ENCODE measurements at places on chromosomes 7 and 10.

GRCh38 chr7:127844707-127845331 is 186.4 kb downstream of the LRRC4 start:
- DNase-seq, result no peak

DNA sequence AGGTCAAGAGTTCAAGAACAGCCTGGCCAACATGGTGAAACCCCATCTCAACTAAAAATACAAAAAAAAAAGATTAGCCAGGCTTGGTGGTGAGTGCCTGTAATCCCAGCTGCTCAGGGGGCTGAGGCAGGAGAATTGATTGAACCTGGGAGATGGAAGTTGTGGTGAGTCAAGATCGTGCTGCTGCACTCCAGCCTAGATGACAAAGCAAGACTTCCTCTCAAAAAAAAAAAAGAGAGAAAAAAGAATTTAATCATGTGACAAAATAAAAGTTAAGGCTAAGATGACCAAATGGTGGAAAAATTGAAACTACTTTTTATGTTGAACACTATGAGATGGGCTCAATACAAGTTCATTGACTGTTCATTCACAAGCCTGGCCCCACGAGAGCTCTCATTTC is 141.1 kb upstream of the WDR11 start:
- DNase-seq, result peak; percentile 34

- DNase-seq, result peak; percentile 56
Observed at GRCh38 chr7:118080947-118081346, 103.0 kb upstream of the LSM8 start.

GRCh38 chr10:115774721-115775120 is 498.3 kb downstream of the GFRA1 start:
- DNase-seq, result no peak

DNA sequence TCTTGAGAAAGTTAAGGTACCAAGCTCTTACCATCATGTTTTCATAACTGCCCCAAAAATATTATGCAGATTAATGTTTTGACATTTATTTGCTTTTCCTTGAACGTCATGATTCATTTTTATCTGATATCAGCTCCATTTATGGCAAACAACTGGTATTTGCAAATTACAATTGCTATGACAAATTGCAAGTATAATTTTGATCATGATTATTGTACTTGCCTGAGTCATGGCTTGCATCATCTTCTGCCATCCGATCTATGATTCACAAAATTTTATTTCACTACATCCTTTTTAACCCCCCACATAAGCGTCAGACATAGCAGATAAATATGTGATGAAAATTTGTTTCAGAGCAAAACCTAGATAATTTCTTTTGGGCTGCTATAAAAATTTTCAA is 155.0 kb downstream of the STK31 start:
- DNase-seq, result no peak

GRCh38 chr10:77647543-77648293 is 10.1 kb upstream of the KCNMA1 start:
- DNase-seq, result no peak

DNA sequence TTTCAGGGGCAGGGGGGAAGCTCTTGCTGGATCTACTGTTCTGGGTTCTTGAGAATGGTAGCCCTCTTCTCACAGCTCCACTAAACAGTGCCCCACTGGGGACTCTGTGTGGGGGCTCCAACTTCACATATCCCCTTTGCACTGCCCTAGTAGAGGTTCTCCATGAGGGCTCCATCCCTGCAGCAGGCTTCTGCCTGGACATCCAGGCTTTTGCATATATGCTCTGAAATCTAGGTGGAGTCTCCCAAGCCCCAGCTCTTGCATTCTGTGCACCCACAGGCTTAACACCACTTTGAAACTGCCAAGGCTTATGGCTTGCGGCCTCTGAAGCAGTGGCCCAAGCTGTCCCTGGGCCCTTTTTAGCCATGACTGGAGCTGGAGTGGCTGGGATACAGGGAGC is 150.7 kb downstream of the LRMDA start:
- DNase-seq, result no peak

DNA sequence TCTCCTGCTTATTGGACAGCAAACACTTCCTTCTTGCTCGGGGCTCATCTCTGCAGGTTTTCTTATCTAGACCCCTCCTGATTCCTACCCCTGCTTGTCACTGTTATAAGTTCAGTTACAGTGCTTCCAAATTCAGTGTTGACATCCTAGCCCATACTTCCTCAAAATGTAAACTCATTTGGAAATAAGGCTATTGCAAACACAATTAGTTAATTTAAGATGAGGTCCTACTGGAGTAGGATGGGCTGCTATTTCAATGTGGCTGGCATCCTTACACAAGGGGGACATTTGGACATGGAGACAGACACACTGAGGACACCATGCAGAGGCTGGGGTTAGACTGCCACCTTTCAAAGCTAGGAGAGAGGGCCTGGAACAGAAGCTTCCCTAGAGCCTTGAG is 85.2 kb upstream of the NPVF start:
- DNase-seq, result no peak

DNA sequence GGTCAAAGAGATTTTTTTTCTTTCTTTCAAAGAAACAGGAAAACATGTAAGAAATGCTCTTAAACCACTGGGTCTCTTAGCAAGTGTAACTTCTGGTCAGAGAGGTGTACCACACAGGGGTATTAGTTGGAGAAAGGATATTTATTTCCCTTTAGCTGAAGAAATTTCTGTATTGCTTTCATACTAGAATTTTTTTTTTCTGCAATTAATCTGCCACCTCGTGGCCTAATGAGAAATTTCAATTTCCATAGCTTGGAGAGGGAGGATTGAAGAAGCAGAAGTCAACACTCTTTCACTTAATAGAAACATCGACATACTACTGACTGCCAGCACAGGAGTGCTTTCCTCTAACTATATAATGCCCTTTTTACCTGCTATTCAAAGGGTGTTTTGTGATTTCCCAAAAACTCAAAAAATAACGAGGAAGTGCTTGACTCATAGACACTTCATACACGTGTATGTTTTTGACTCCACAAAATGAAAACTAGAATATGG is 177.6 kb upstream of the NAMPT start:
- peak; percentile 70 for DNase-seq

DNA sequence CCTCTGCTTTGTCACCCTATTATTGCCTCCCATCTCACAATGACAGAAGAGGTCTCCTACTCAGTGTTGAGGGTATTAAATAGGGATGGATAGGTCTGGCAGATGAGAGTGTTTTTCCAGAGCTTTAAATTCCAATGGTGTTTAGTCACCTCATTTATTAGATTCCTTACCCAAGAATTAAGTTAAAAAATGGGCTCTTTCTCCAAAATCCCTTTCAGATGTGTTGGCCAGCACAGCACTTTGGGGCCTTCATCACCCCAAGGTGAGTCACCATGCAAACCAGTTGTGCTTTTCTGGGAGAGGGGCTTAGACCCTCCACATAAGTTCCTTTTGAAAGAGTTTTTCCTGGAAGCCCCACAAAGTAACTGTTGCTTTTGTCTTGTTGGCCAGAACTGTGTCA is 78.4 kb downstream of the CYP26A1 start:
- DNase-seq, result no peak

DNA sequence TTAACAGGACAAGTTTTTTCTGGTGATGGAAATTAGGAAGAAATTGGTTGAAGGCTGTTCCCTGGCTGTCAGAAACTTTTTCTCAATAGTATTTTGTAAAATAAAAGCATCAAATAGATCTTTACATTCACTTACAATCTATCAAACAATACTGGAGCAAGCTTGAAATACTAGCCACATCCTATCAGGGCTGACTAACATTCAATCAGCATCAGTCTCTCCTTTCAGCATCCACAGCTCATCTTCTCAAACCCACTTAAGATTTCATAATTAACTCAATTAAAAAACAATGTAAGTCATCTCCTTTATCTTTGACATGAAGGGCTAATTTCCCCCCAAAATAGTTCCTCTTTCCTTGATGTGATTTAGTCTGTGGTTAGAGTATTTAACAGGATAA is 80.2 kb downstream of the DIP2C start:
- DNase-seq, result no peak

- no peak for DNase-seq
Observed at GRCh38 chr10:132910901-132911785, 31.2 kb downstream of the CFAP46 start.

DNA sequence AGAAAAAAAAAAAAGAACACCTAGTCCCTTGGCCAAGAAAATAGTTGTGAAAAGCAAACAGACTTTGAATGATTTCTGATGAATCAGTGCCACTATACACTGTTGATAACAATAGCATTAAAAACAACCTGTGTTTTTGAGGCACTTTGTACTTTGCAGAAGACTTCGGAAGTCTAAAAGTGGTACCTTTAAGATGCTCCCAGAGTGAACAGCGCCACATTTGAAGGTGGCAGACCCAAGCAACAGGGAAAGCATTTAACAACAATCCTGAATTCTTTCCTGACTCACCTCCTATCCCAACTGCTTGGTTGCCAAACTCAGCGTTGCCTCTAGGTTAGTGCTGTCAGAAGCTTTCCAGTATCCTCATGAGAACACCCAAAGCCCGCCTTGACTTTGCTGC is 102.5 kb upstream of the CCDC6 start:
- no peak for DNase-seq

- peak; percentile 89 for DNase-seq
Observed at GRCh38 chr10:79248341-79249185, 98.7 kb upstream of the PPIF start.

DNA sequence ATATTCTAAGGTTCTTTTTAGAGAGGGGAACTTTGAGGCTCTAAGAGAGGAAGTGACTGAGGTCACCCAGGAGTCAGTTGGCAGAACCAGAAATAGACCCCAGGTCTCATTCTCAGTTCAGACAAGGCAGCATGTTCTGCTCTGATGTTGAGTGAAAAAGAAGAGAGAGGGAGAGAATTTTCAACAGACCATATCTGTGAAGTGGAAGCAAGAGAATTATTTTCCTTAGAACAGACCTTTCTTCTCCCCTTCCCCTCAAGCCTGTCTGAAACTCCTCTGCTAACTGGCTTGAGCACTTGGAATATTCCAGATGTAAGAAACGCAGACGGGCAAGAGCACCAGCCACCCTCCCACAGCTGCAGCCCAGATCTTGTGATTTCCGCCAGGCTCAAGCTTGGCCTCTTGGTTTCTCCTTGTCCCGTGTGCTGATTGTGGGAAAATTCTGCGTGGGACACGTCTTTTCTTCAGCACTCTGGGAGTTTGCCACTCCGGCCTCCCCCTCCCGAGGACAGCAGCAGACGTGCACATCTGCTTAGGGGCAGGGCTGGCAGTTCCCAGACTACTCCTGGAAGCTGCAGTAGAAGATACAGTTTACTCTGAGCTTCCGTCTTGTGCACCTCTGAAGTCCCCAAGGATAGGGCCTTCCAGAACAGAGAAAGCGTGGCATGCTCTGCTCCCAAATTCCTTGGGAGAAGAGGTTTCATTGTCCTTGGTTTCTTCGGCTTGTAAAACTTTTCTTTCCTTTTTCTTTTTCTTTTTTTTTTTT is 22.7 kb upstream of the IKZF1 start:
- peak; percentile 71 for DNase-seq

DNA sequence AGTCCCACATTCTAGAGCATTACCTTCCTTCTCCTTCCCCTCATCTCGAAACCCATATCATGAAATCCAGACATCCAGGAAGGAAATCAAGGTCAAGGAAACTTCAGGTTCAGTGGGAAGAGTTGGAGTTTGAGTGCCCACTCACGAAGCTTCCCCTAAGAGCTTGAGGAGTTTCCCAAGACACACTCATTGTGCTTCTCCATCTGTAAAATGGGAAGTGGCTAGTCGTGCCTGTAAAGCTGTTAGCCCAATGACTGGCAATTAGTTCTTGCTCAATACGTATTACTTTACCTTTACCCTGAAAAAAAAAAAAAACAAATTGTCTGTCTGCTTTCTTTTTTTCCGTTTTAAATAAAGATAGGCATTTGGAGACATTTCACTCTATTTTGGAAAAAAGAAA is 42.3 kb downstream of the GPAM start:
- peak; percentile 58 for DNase-seq

GRCh38 chr10:79380946-79381721 is 33.9 kb downstream of the PPIF start:
- no peak for DNase-seq

DNA sequence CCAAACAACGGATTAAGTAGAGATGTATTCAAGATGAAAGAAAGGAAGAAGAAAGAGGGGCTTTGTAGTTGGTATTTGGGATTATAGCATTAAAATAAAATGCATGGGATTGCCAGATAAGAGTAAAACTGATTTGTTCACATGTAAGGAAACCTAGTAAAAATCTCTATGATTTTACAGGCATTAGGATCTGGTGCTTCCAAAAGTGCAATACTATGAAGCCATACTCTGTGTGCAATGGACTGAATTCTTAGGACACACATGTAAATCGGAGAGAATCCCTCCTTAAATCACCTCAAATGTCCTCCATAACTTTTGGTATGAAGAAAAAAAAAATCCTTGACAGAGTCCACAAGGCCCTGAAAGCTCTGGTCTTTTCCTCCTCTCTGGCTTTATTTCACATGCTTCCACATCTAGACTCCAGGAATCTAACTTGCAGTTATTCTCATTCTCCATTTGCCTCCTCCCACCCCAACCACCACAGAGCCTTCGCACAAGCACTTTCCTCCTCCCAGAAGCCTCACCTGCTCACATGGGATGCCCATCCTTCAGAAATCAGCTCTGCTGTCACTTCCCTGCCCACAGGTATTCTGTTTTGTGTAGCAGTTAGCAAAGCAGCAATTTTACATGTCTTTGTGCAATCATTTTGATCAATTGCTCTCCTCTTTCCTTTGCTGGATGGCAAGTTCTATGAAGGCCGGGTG is 378.3 kb downstream of the KCNMA1 start:
- no peak for DNase-seq

GRCh38 chr7:73446682-73447081 is 13.1 kb downstream of the FZD9 start:
- DNase-seq, result no peak

Data from suppressor macrophage treated with lipopolysaccharide for 4 hours (primary cell).